ENCODE measurements at places on chromosomes 3 and 15.

- no peak for DNase-seq
Observed at GRCh38 chr3:184377882-184378445, at the start of gene THPO. Gene THPO, minus strand, starts transcription at chr3:184378207. Its CDS starts 1,948 bp downstream, at chr3:184376259.

- DNase-seq: no peak
Observed at GRCh38 chr3:18751514-18751913, 326.4 kb upstream of the SATB1 start.

DNA sequence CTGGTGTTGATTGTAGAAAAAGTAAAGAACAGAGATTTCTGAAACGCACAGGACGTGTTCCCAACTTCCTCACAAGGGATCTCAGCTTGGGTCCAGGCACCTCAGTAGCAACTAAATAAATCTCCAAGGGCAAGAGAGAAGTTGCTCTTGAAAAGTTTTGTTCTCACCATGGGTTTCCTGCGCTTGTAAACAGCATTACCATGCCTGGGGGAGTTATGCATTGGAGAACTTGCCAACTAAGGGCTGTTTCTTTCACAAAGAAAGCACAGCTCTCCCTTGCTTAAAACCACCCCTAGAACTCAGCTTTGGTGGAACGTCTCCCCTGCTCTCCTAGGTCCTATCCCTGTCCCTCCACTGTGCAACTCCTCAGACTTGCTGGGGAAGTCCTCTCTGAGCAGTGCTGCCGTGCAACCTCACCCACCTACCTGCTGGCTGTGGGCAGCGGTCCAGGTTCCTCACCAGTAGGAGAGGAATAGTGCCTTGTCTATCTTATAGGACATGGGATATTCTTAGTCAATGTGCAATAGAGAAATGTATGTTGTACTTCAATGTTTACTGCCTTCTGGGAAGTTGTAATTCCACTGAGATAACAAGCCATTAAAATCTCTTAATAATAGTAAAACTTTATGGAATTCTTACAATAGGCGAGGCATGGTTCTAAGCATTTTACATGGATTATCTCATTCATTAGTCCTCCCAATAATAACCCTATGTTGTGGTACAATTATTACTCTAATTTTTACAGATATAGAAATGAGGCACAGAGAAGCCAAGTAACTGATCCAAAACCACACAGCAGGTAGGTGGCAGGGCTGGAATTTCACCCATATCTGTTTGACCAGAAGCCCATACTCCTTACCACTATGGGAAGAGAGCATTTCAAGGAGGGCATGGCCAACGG is 51.5 kb downstream of the UMPS start:
- DNase-seq: no peak

- no peak for DNase-seq
Observed at GRCh38 chr3:110070161-110070916, 733.0 kb upstream of the DPPA4 start.

Measured in C1 segment of cervical spinal cord (tissue), 14 donors.